ENCODE measurements at places on chromosomes 2 and 18.

GRCh38 chr2:225282858-225283710 is 116.4 kb upstream of the NYAP2 start:
- DNase-seq = no peak

DNA sequence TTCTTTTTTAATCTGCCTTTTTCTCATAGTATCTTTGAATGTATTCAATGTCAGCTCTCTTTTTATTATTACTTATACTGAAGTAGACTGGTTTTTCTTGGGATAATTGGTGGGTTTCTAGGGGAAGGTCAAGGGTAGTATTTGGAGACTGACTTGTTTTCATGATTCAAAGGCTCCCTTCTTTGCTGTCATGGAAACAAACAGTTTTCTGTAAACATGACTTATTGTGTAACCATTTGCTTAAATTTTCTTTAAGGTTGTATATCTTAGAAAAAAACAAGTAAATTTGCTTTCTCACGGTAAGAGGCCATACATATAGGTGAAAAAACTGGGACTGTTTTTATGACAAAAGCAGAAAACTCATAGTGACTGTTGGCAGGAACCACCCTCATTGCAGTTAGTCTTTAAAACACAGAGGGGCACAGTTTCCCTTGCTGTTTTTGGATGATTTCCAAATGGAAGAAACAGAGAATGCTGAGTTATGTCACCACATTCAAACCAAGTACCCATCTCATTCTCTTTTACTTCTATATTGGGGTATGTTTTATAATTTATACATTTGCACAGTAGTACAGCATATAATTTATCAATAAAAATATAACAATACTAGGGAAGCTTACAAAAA is 5.8 kb upstream of the RDH14 start:
- DNase-seq = no peak

GRCh38 chr2:191059308-191059707 is 45.3 kb upstream of the STAT1 start:
- no peak for DNase-seq

- DNase-seq = no peak
These were observed 99.4 kb upstream of the ZNF804A start for GRCh38 chr2:184498936-184499335.

GRCh38 chr2:174158003-174158402 is 90.3 kb downstream of the OLA1 start:
- DNase-seq = no peak

GRCh38 chr18:34911661-34912384 is 129.4 kb upstream of the MAPRE2 start:
- no peak for DNase-seq

DNA sequence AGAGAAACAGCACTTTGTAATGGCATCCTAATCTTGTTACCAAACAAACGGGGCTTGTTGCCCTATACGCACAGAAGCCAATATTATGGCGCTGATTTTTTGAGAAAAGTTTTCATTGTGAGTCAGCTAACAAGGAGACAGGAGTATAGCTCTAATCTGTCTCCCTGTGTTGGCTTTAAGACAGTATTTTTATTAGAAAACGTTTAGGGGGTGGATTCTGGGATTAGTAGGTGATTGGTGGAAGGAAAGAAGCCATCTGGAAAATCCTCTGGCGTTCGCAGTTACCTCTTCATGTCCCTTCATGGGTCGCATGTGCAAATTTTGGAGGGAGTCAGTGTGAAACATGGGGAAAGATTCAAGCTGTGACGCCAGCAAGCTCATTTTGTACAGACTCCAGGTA is 698 bp upstream of the TMEM237 start:
- DNase-seq = no peak

All from stimulated activated CD4-positive, alpha-beta T cell treated with anti-CD3 and anti-CD28 coated beads, TNF-alpha, amount 100 ng/mL, for 1 hour (primary cell).